EH (cell line): ENCODE measurements at places on chromosomes 5 and 9.

- no peak for DNase-seq
These were observed 105.4 kb upstream of the SPOCK1 start for GRCh38 chr5:137604348-137605095.

- DNase-seq = peak; percentile 100
These were observed 45.6 kb downstream of the COL15A1 start for GRCh38 chr9:98989036-98990000.

DNA sequence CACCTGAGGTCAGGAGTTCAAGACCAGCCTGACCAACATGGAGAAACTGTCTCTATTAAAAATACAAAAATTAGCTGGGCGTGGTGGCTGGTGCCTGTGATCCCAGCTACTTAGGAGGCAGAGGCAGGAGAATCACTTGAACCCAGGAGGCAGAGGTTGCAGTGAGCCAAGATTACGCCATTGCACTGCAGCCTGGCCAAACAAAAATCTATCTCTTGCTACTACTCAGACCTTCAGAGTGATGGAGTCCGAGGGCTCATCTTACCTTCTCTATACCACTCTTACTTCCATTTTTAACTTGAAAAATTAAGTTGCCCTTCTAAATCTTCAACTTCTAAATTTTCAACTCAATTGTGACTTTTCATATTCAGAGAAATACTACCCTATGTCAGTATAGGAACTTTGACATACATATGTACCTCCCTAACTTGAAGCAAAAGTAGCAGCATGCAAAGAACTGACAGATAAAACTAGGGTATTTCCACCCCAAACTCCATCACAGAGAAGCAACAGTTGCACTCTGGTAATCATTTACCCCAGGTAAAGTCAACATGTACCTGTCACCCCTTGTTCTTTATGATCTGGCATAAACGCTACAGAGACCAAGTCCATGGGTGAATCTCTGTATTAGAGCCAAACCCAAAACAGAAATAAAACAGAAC is 11.4 kb downstream of the ZFAND5 start:
- no peak for DNase-seq

DNA sequence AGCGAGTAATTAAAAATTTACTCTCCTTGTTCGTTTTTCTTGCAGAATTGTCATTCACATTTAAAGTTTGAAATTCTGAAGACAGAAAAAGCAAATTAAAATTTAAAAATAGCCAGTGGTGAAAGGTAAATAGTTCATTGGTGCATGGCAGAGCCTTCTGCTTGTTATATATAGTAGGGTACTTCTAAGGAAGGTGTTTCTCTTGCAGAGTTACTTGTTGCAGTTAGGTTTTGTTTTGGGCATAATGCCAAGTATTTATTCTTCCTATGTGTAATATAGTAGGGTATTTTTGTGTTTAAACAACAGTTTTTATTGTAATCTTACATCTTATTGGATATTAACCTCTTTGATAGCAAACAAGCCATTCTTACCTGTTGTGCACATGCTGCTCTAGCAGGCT is 179.4 kb downstream of the KDM4C start:
- no peak for DNase-seq

- DNase-seq = peak; percentile 3
These were observed 109.4 kb downstream of the MAT2B start for GRCh38 chr5:163614787-163615186.
